ENCODE measurements at places on chromosomes 16 and 17.

DNA sequence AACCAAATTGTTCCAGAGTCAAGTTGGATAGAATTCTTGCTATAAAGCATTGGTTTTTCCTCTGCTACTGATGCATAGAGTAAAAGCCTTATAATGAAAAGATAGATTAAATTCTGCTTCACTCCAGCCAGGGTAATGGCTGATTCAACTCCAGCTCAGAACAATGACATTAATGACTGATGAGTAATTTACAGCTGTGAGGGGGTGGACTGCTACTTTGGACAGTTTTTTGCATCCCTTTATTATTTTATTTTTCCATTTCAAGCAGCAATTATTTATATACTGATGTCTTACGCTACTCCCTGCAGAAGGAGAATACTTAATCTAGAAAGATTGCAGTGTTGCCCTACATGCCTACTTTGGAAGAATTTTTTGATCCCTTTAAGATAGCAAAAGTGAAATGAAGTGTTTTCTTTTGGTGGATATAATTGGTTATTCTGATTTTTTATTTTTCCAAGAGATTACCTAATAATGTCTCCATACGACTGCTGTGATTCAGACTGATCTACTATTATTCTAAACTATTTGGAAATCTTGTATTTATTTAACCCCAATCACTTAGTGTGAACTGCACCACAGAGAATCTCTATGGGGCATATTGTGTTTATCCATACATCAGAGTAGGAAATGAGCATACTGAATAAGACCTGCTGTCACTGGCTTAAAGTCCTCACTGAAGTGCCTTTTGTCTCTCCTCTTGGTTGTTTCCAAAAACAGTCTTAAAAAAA, 149.5 kb downstream of the TRIM37 start:
- DNase-seq, result no peak

GRCh38 chr17:52271781-52272180, 113.3 kb upstream of the CA10 start:
- DNase-seq, result no peak

DNA sequence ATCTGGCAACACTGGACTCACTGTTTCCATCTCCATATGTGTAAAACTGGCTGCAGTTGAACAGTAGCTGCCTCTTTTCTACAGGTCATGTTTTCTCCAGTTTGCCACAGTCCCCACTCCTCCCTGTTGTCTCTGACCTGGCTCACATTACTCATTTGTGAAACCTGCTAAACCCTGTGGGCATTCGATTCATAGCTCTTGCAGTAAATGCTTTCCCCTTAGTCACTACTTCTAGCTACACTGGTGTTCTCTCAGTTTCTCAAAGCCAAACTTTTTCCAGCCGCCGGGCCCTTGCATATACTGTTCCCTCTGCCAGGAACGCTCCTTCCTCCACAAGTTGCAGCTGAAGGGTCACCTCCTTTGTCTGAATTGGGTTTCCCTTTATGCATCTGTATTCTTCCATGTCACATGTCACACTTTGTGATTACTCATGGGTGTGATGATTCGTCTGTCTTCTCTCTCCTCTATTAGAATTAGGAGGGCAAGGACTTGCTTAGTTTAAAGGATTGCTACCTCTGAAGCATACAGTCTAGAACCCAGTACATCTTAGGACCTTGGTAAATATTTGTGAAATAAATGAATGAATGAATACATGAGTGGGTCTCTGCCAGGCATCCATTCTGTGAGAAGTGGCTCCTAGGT, 15.0 kb upstream of the MT4 start:
- DNase-seq, result no peak

- no peak for DNase-seq
Observed at GRCh38 chr17:68450391-68450790, 6.9 kb downstream of the WIPI1 start.

GRCh38 chr17:72711521-72712310, 380.8 kb downstream of the SLC39A11 start:
- DNase-seq, result no peak

DNA sequence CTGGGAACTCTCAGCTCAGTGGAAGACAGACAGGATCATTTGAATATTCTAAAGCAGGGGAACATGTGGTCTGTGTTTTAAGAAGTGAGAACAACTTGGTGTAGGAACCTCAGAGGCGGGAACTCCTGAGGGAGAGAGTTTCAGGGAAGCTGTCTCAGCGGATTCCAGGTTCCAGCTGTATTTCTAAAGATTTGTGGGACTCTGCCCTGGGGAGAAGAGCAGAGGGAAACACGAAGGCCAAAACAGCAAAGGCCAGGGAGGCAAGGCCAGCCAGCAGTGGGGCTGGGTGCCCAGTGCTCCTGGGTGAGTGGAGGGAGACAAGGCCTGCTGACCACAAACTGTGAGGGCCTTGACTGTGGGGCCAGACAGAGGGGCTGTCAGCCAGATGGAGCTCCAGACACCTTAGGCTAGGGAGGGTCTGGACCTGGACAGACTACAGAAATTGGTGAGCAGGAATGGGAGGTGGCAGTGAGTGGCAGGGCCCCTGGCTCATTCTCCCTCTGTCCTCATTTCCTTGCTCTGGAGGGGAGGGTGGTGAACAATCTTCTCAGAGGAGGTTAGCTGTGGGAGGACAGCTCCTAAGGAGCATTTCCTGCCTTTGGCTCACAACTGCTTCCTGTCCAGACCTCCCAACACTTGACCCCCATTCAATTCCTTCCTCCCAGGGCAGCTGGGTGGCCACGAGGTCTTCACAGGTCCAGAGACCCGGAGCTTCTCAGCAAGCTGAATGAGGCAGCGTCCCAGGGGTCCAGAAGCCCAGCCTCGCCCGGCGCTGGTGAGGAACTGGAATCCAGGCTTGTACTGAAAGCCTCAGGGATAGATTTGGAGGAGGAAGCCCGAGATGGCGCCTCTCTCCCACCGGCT, 21.0 kb upstream of the FZD2 start:
- peak; percentile 92 for DNase-seq

DNA sequence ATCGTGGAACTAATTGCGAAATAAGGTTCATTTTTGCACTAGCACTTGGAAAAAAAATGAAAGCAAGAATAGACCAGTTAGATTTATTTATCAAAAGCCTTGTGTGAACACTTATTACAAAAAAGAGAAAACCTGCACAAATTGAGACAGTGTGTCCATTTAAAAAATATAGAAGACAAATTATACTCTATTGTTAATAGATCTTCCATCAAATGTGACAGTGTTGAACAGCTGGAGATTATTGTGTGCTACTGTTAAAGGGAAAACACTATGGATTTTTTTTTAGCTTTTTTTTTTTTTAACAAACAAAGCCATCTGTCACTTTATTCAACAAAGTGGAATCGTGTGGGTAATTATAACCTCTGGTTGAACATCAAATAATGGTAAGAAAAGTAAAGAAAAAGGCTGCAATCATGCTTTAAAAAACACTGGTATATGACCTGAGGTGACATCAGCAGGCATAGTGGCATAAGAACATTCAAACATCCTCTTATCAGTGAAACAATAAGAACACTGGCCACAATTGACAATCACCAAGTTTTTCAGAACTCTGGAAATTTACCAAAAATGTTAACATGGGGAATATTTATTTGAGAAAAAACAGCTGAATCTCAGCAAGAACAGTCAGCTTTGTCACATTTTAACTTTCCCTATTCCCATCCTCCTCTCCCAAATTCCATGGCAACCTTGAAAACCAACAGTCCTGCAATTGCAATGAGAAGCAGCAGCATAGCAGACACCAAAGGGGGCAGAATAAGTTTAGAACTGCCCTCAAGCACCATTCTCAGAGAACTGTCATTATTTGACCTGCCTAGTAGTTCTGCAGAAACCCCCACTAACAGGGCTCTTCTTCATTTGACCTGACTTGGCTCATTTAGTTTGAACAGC, 442.3 kb upstream of the MON1B start:
- no peak for DNase-seq

DNA sequence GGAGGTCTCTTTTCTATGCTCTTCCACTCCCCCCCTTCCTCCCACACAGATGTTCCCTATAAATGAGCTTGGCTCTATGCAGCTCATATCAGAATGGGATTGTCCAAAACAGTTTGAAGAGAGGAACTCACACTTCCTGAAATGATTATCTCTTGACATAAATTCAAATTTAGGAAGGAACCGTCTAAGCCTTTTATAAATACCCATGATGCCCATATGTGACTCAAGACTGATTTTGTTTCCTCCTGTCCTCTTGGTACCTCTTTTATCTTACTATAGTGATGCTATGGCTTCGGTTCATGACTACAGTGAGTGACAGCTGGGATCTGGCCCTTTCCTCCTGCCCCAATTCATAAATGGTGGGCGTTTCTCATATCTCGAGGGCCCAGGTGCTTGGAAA, 16.6 kb upstream of the TERF2 start:
- no peak for DNase-seq

DNA sequence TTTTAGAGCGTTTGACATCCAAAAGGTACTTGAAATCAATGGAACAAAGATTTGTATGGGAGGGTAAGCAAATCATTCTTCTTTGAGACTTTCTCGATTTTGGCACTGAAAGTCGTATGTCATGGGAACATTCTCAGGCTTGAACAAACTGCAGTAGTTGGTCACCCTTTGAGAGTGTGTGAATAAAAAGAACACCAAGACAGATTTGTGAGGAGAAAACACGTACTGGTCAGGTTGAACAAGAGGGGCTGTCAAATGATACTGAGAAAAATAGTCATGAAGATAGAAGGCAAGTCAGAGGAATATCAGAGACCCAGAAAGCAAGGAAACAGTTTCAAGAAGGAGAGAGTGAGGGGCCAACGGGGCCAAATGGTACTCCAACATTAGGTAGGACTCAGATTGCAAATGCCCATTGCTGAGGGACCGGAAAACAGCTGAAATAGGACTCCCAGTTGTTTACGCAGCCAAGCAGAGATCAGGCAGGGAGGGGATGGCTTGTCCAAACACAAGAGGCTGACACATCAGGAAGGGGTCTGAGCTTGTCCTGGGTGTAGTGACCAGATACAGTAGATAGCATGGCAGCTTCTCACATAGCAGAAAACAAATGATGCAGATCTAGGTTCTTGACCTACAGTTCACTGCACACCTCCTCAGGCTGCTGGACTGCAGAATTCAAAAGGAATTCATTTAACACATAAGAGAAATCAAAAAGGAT, 74.5 kb upstream of the MYOCD start:
- DNase-seq, result peak; percentile 71

GRCh38 chr16:6864671-6865070, 468.0 kb upstream of the RBFOX1 start:
- DNase-seq, result no peak

DNA sequence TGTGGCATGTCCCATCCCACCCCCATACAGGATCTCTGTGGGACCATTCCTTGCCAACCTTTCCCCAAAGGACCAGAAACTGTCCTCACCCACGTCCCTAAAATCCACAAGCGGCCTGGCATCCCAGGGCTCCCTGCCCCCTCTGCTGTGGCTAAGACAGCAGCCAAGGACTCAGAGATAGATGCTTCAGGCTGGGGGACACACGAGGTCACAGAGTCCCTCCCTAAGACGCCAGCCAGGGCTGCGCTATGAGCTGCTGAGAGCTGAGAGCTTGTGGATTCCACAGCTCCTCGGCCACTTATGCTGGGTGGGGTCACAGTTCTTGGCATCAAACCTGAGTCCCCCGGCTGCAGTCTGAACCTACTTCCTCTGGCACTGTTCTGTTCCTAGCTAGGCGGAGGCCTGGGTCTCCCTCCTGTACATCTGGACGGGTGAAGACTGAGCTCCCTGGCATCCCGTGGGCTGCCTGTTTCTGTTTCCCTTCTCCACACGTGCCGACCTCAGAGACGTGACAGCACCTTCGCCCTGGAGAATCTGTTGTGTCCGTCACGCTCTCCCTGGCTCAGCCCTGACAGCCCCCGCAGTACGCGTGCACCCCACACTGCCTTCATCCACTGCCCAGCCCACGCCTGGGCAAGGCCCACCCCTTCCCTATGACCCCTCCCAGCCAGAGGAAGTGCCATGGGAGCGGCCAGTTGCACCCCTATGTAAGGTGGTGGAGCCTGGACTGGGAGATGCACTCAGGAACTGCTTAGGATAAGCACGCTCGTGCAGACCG, 61.2 kb downstream of the ENGASE start:
- DNase-seq, result no peak

DNA sequence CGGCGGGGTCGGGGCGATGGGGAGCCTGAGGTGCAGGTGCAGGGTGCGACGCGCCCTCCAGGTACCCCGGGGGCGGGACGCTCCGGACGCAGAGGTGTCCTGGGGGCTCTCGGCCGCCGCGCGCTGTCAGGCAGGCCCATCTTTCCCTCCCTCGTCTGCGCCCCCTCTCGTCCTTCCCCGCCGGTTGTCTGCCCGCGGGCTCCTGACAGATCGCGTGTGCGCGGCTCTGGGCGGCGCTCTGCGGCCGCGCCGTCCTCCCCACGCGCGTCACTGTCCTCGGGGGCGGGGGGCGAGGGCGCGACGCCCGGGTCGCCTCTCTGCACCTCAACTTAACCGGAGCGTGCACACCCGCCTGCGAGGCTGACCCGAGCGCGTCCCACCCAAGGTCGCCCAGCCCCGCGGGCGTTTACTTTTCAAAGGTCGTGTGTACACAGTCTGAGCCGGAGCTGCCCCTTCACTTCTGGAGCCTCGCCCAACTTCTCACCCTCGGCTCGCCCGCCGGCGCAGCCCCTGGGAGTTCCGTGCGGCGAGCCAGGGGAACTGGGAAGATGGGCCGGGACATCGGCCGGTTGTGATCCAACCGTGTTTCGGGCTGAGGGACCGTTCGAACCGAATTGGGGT, 512 bp downstream of the AKAP1 start:
- peak; percentile 88 for DNase-seq

DNA sequence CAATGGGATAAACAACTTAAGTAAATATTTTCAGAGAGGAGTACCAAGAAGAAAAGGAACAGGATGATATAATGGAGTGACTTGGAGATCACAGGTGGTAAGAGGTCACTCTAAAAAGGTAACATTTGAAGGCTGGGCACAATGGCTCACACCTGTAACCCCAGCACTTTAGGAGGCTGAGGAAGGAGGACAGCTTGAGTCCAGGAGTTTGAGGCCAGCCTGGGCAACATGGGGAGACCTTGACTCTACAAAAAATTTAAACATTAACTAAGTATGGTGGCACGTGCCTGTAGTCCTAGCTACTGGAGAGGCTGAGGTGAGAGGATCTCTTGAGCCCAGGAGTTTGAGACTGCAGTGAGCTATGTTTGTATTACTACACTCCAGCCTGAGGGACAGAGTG, 3.4 kb upstream of the TMEM11 start:
- DNase-seq, result no peak

- no peak for DNase-seq
Observed at GRCh38 chr17:34720760-34721159, 141.4 kb downstream of the TMEM132E start.

GRCh38 chr17:21512307-21513011, 136.3 kb downstream of the KCNJ12 start:
- DNase-seq, result no peak

All from islet precursor cell (in vitro differentiated cells).